T-cell (primary cell): ENCODE measurements at places on chromosomes 2 and 18.

DNA sequence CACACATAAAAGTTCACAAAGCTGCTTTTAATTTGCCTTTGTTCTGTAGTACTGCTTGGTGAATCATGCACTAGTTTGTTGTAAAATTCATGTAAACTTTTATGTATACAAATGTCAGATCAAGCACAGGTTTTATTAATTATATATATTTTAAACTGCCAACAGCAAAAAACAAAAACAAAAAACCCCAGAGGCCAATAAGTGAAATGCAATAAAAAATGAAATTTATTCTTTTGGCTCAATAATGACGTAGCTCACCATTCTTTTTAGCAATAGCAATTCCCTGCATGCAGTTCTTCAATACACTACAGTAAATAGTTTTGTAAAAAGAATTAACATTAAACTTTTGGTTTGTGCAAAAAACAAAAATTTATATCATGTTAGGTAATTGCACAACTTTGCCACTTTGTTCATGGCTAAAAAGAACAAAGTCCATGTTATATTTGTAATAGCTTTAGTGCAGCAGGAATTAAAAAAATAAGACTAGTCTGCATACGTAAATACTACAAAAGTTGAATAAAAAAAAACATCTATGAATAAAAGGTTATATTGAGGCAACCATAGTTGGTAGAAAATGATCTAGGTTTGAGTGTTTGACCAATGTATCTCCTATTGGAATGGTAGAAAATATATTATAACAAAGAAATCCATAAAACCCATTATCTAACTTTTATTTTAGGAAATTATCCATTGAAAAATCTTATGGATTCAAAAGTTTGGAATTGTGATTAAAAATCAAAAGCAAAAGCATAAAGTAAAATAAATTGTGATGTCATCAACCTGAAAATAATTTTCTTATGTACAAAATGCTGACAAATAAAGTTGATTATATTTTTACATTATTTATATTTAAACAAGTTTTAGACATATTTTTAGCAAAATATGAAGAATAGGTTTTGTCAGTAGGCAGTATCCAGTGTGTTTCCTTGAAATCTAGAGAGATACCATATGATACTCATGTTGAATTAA lies 115.6 kb downstream of the SCN3A start:
- no peak for DNase-seq

DNA sequence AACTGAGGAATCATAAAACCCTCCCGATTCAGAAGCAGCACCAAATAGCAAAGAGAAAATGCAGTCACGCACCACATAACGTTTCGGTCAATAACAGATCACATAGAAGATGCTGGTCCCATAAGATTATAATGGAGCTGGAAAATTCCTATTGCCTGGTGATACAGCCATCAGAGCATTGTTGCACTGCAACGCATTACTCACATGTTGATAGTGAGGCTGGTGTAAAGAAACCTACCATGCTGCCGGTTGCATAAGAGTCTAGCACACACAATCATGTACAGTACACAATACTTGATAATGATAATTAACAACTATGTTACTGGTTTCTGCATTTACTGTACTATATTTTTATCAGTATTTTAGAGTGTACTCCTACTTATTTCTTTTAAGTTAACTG lies 32.5 kb downstream of the RNF152 start:
- DNase-seq: no peak

GRCh38 chr2:160842286-160842685 lies 317.9 kb upstream of the TANK start:
- DNase-seq: no peak

GRCh38 chr2:20933714-20934113 lies 110.2 kb downstream of the APOB start:
- no peak for DNase-seq

GRCh38 chr2:216508229-216508628 lies 9.6 kb downstream of the RPL37A start:
- DNase-seq: no peak

- DNase-seq: no peak
Observed at GRCh38 chr2:217829420-217829819, 173.4 kb downstream of the TNS1 start.

- no peak for DNase-seq
Observed at GRCh38 chr2:60445684-60446179, 107.7 kb downstream of the BCL11A start.

DNA sequence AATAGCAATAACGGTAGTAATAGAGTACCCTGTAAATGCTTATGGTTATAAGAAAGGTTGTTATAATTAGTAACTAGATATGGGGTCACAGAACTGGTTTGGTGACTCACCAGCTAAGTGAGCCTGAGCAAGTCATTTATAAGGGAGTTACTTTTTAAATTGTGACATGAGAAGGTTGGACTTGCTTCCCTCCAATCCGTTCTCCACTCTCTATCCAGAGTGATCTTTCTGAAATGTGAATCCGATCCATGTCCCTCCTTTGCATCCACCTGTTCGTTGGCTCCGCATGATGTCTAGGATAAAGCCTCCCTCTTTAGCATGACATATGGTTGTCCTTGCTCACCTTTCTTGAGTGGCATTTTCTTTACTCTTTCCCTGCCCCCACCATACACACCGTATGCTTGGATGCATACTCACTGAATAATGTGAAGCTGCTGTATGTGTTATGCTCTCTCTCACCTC lies 83.1 kb downstream of the CDC42EP3 start:
- DNase-seq: no peak

- DNase-seq: no peak
Observed at GRCh38 chr2:64543008-64543697, 19.0 kb downstream of the AFTPH start.

GRCh38 chr2:175151791-175152190 lies 16.2 kb downstream of the ATF2 start:
- DNase-seq: no peak

DNA sequence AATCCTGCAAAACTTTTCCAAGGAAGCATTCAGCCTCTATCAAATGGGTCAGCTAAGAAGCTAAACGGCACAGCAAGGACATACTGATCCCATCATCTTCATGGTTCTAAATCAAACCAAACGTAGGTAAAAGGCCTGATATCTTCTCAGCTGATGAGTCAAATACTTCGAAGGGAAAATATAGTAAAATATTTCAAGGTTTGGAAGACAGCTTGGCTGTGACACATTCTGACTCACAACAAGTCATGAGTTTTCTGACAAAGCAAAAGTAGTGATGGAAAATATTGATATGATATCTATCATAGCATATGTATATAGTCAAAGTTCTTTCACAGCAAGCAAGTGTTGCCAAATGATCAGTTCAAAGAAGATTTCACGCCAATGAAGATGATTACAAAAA lies 31.5 kb downstream of the DOCK10 start:
- DNase-seq: no peak

GRCh38 chr18:78788161-78788560 lies 191.5 kb upstream of the SALL3 start:
- no peak for DNase-seq

DNA sequence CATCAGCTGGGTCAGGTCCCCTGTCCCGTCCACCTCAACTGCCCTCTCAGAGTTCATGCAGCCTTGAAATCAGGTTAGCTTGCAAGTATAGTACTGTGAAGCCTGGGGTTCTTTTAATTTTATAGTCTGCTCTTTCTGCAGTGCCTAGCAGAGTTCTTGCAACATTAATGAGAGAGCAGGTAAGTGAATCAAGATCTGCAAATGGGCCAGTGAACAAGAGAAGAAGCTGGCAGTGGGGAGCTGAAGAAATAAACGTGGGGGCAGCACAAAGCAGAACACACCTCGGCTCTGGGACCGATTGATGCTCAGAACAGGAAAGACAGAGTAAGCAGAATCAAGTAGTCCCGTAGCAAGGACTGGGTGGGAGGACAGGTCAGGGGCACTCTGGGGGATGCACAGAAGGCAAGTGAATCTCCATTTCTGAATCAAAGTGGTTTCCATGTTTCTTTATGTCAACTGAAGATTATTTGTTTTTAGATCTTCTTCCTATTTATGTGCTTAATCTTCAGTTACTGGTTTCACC lies 675.5 kb downstream of the RNF144A start:
- DNase-seq: no peak

GRCh38 chr2:240793313-240794177 lies 26.5 kb downstream of the KIF1A start:
- no peak for DNase-seq

DNA sequence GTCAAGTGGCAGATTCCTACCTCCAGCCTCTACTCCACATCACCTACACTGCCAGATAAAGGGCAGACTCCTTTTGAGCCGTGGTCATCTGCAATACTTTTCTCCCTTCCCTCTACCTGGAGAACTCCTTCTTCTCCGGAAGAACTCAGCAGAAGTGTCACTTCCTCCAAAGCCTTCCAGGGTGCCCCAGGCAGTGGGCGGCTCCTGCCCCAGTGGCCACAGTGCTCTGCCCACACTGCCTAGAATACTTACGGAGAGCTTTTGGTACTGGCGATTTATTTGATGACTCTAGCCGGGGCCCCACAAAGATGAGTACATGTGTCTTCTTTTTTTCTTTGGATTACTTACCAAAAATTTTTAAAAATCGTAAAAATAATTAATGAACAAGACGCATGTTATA lies 39.7 kb downstream of the FOSL2 start:
- no peak for DNase-seq

- DNase-seq: no peak
Observed at GRCh38 chr2:158046121-158046880, 55.4 kb upstream of the UPP2 start.

- DNase-seq: no peak
Observed at GRCh38 chr2:97662386-97662894, 1.4 kb downstream of the ACTR1B start.

- no peak for DNase-seq
Observed at GRCh38 chr2:188852772-188853171, 121.4 kb upstream of the COL3A1 start.

GRCh38 chr2:113089916-113090315 lies 22.1 kb downstream of the IL1F10 start:
- DNase-seq: no peak

GRCh38 chr2:219662566-219662965 lies 35.1 kb downstream of the SLC4A3 start:
- no peak for DNase-seq

- no peak for DNase-seq
Observed at GRCh38 chr2:43100362-43100882, 126.0 kb downstream of the ZFP36L2 start.

- DNase-seq: no peak
Observed at GRCh38 chr2:232018181-232018580, 56.7 kb downstream of the DIS3L2 start.

GRCh38 chr2:205967391-205968075 lies 118.4 kb downstream of the INO80D start:
- DNase-seq: no peak

GRCh38 chr2:17303521-17303920 lies 214.7 kb downstream of the RAD51AP2 start:
- no peak for DNase-seq

- DNase-seq: no peak
Observed at GRCh38 chr18:79612291-79613108, 67.1 kb upstream of the CTDP1 start.

GRCh38 chr2:212451786-212452231 lies 86.8 kb downstream of the ERBB4 start:
- DNase-seq: no peak

GRCh38 chr18:31612124-31612523 lies 20.4 kb downstream of the TTR start:
- DNase-seq: no peak

DNA sequence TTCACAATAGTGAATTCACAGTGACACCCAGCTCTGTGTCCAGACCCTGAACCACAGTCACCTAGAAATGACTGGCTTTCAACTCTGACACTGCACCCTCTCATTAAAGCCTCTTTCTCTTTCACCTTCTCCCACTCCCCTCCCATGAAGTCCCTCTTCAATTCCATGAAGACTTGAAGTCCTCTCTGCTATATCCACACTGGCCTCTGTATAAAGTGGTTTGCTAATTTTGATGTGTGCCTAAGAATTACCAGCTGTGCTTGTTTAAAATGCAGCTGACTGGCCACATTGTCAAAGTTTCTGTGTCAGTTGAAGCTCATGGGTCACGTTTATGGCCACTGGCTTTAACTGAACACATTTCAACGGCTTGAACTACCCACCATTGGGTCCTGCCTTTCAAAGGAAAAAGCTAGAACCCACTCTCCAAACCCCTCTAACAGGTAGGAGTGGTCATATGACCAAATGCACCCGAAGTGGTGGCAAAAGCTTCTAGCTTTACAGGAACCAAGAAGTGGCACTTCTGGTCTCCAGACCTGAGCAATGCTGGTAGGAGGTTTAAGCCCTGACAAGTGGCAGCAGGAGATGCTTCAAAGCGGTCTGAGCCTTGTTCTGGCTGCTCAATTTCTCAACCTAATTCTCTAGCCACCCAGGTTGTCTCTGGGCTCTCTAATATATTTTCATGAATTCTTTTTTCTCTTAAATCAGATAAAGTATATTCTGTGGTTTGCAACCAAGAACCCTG lies 34.2 kb downstream of the B4GALT6 start:
- DNase-seq: no peak

DNA sequence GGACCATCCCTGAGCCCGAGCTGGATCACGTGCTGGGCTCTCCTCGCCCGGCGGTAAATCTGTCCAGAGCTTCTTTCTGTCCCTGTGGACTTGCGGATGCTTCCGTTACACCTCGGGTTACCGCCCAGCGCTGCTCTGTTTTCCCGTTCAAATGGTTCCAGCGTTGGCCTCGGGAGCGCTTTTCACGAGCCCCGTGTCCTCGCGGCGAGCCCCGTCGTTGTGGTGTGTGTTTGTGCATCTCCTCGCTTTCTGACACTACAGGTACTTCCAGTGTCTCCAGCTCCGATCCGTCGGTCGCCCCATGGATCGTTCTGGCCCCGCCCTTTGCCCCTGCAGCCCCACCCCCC lies 77.4 kb downstream of the RTP5 start:
- no peak for DNase-seq

DNA sequence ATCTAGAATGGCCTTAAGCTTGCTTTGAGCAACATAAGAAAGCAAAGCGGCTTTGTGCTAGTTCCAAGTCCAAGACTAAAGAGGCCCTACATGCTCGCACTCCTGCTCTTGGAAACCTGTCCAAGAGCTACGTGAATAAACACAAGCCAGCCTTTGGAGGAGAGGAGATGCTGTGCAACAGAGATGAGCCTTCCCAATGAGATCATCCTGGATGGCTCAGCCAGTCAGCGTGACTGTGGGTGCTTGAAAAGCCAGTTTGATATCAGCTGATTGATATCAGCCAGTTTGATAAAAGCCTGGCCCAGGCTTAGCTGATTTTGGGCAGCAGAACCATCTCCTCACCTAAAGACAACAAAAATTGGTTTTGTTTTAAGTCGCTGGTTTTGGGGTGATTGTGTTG lies 481.0 kb upstream of the DSEL start:
- no peak for DNase-seq

DNA sequence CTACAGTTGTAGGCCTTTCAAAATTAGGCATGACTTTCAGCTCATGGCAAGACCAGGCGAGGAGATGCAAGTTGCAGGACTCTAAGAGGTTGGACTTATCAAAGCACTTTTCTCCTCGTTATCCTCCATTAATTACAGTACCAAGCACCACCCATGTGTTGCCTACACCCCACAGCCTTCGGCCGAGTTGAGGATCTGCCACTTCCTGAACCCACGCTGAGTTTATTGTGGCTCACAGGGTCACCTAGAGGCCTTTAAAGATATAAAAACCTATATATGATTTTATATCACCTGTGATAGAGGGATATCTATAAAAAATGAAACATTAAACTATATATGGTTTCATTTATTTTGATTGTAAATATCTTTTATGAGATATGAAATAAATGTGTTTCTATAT lies 2.6 kb downstream of the UGT1A10 start:
- DNase-seq: no peak
